Upper lobe of right lung (tissue), 1 donor: ENCODE measurements at places on chromosomes 13 and 19.
A peak's percentile ranks its signal among the peaks of the same experiment; 100 is the strongest.

GRCh38 chr13:92739306-92739818 lies 487.2 kb upstream of the GPC6 start:
- no peak overlapping the region for H3K27ac ChIP-seq
- H3K4me1 ChIP-seq, result no peaks in the 10 kb centered on the region
- no peak for DNase-seq
- no peaks in the 10 kb centered on the region for H3K27me3 ChIP-seq
- no peak overlapping the region for H3K4me3 ChIP-seq
- H3K36me3 ChIP-seq, result no peaks in the 10 kb centered on the region

DNA sequence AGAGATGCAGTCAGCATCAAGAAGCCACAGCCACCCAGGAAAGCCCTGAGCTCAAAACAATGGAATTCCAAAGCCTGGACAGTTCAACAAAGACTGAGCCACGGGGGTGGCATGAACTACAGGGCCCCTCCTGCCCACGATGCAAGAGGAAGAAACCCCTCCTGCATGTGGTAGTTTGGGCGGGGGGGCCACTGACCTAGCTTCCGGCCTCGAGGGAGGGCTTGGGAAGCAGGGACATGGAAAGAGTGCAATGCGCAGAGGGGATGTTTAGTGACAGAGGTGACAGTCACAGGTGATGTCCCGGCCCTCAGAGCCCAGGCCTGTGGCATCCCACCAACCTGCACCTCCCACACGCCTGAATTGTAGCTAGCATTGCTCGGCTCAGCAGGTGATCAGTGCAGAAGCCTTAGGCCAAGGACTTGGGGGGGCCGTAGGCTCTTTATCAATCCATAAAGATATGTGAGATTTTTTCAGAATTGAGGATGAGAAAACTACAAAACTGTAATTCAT lies 318.8 kb downstream of the TEX29 start:
- H3K27me3 ChIP-seq, result no peaks in the 10 kb centered on the region
- no peak for DNase-seq
- H3K36me3 ChIP-seq, result no peaks in the 10 kb centered on the region
- no peaks in the 10 kb centered on the region for H3K4me1 ChIP-seq
- H3K4me3 ChIP-seq, result no peak overlapping the region

- no peaks in the 10 kb centered on the region for H3K27me3 ChIP-seq
- no peak overlapping the region for H3K4me3 ChIP-seq
- no peaks in the 10 kb centered on the region for H3K36me3 ChIP-seq
- no peak overlapping the region for H3K27ac ChIP-seq
- no peak for DNase-seq
These were observed 159.8 kb downstream of the IRS2 start for GRCh38 chr13:109626386-109627171.

DNA sequence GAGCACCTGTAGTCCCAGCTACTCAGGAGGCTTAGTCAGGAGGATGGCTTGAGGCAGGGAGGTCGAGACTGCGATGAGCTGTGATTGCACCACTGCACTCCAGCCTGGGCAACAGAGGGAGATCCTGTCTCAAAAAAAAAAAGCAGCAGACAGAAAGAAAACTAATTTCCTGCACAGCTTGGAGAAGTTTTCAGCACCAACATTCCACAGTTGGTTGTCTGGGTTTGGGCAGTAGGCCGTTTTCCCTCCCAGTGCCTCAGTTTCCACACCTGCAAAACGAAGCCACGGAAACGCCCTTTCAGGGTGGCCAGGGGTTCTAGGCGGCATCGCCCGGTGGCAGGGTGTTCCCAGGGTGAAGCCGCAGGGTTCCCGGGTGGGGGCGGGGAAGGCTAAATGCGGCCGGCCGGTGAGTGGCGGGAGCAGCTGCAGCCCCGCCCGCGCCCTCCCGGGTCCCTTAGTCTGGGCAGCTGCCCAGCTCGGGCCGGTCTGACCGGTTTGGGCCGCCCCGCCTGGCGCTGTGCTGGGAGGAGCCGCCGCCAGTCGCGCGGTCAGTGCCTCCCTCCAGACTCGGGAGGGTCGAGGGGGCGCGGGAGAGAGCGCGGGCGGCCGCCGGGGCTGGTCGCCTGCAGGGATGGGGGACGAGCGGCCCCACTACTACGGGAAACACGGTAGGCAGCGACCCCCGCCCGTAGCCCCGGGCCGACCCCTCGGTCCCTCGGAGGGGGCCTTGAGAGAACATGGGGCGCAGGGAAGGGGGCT lies at the start of gene SLC44A2:
TSS of gene SLC44A2 (plus strand) at position 551 of the 759 bp plus-strand sequence. CDS start at position 632, 81 bp downstream.
- peaks cover 9% of the 10 kb centered on the region for H3K4me1 ChIP-seq
- H3K27me3 ChIP-seq, result no peaks in the 10 kb centered on the region
- peak within 1 kb of the TSS; percentile 71 for H3K4me3 ChIP-seq

GRCh38 chr19:40235238-40236025 lies 8.9 kb upstream of the CCNP start:
- H3K27me3 ChIP-seq, result no peaks in the 10 kb centered on the region
- peaks cover 9% of the 10 kb centered on the region for H3K4me1 ChIP-seq
- H3K36me3 ChIP-seq, result peaks cover 72% of the 10 kb centered on the region

DNA sequence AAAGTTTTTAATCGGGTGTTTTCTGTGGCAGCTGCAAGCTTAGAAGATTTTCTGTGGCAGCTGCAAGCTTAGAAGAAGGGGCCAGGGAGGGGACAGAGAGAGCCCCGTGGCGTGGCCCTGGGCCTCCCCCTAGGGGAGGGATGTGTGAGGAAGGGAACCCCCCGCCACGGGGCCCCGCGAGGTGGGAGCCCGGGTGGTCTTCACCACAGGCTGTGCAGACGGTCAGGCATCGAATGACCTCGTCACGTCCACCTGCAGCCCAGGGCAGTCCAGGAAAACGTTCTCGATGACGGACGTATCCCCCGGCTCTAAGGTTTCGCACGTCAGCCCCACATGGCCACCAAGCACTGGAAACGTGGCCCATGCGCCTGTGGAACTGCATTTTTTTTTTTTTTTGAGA lies 8.6 kb downstream of the POLR2E start:
- DNase-seq, result no peak
- no peak overlapping the region for H3K27ac ChIP-seq
- peaks cover 82% of the 10 kb centered on the region for H3K36me3 ChIP-seq
- no peaks in the 10 kb centered on the region for H3K27me3 ChIP-seq

- no peaks in the 10 kb centered on the region for H3K4me1 ChIP-seq
- no peak overlapping the region for H3K27ac ChIP-seq
- DNase-seq, result no peak
- no peaks in the 10 kb centered on the region for H3K27me3 ChIP-seq
- H3K4me3 ChIP-seq, result no peak overlapping the region
These were observed 40.8 kb upstream of the RFXAP start for GRCh38 chr13:36778083-36778671.

- no peak for DNase-seq
- H3K4me3 ChIP-seq, result no peak overlapping the region
These were observed 1832.8 kb upstream of the MIR17HG start for GRCh38 chr13:89514534-89515312.

DNA sequence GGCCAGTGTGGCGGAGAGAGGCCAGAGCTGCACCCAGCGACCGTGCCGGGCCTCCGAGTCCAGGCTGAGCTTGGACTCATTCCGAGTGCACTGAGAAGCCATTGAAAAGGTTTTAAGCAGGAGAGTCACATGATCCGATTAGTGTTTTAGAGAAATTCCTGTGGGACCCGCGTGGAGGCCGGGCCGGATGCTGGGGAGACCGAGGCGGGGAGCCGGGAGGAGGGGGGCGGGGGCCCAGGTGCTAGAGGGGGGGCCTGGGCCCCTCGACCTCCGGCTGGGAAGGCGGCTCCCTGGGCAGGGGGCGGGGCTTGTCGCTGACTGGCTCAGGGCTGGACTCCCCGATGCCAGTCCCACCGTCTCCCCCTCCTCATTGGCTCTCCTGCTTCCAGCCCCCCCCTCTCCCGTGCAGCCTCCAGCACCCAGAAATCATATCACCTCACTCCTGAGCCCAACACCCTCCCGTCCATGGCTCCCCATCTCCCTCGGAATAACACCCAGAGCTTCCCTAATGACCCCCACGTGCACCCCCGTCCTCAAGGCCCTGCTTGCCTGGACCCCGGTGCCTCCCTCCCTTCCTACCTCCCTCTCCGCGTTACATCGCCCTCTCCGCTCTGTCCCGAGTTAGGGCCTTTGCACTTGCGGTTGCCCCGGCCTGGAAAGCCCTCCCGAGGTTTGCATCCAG lies 5.2 kb upstream of the ZNF579 start:
- peak overlapping the region; percentile 55 for H3K27ac ChIP-seq

DNA sequence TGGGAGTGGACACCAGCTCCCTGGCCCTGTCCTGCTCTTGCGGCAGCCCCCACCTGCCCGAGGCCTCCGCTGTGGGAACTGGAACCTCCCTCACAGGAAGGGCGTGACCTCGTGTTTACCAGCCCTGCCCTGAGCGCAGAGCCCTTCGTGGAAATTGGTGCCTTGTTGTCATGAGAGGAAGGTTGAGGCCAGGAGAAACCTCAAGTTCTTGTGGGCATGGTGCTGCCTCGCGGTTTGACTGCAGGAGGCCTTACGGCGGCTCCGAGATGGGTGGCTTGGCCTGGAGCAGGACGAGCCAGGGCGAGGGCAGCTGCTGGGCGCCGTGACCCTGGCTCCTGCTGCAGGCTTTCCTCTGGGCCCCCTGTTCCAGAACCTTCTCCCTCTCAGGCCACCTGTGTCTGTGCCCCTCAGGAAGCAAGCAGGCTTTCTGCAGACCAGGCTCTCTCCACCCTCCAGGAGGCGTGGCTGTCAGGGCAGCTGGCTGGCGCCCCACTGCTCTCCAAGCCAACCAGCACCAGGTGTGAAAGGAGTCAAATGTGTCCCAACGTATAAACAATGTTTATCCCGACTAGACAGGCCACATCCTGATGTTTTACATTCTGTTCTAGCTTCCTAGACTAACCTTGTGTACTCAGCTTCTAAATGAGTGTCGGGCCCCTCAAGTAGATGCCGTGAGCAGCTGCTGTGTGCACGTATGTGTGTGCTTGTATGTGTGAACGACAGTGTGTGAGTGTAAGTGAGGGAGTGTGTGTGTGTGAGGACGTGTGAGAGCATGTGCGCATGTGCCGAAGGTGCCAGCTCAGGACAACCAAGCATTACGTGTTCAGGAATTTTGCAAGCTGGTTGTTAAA lies 10.4 kb upstream of the RASA3 start:
- H3K36me3 ChIP-seq, result no peaks in the 10 kb centered on the region
- H3K27me3 ChIP-seq, result no peaks in the 10 kb centered on the region
- H3K4me1 ChIP-seq, result peaks cover 13% of the 10 kb centered on the region
- peak overlapping the region; percentile 30 for H3K27ac ChIP-seq
- DNase-seq, result peak; percentile 77

DNA sequence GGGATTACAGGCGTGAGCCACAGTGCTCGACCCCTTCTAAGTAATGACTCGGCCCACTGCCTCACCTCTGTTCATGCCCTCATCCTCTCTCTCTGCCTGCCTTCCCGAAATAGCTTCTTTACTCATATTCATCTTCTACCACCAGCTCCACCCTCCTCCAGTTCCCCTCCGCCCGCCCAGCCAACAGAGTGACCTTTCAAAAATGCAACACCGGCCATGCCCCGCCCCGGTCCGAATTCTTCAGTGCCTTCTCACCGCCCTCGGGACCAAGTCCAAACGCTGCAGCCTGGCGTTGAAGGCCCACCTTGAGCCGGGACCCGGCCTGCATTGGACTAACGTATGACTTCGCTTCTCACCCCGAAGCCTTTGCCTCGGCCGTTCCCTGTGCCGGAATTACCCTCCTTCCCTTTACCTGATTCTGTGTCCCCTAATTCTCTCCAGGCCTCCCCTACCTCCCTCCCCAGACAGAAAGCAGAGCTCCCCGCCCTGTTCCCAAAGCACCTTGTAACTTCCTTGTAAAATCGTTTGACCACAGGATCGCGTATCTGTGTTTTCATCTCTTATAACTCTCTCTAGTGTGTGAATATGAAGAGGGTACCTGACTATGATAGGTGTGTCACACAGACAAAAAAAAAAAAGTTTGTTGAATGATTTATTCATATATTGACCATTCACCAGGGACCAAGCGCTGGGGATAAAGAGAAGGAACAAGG lies 8.1 kb upstream of the MUC16 start:
- DNase-seq, result no peak
- no peaks in the 10 kb centered on the region for H3K36me3 ChIP-seq
- H3K27me3 ChIP-seq, result no peaks in the 10 kb centered on the region
- H3K27ac ChIP-seq, result no peak overlapping the region
- no peaks in the 10 kb centered on the region for H3K4me1 ChIP-seq

GRCh38 chr13:97742084-97742483 lies 211.4 kb upstream of the IPO5 start:
- H3K36me3 ChIP-seq, result no peaks in the 10 kb centered on the region
- H3K4me3 ChIP-seq, result no peak overlapping the region
- H3K4me1 ChIP-seq, result no peaks in the 10 kb centered on the region
- no peak overlapping the region for H3K27ac ChIP-seq

- H3K27ac ChIP-seq, result no peak overlapping the region
- H3K36me3 ChIP-seq, result no peaks in the 10 kb centered on the region
- no peaks in the 10 kb centered on the region for H3K27me3 ChIP-seq
- no peak overlapping the region for H3K4me3 ChIP-seq
- peaks cover 17% of the 10 kb centered on the region for H3K4me1 ChIP-seq
These were observed 170.9 kb downstream of the LACC1 start for GRCh38 chr13:44050450-44051063.

DNA sequence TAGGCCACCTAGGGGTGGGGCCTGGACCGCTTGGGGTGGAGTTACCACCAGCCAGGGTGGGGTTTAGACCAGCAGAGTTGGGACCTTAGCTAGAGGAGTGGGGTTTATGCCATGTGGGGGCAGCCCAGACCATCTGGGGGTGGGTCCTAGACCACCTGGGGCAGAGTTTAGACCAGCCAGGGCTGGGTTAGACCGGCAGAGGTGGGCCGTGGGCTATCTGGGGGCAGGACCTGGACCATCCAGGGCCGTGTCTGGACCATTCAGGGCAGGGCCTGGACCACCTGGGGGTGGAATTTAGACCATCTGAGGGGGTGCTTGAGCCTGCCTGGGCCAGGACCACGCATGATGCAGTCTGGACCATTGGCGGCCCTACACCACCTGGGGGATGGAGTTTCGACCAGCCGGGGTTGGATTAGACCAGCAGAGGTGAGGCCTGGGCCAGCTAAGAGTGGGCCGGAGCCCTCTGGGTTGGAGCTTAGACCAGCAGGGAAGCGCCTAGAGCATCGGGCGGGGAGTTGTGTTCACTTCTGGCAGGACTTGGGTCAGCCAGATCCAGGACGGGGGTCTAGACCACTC lies 10.0 kb upstream of the CACNG6 start:
- H3K27ac ChIP-seq, result no peak overlapping the region
- peaks cover 53% of the 10 kb centered on the region for H3K27me3 ChIP-seq
- no peak for DNase-seq
- peaks cover 13% of the 10 kb centered on the region for H3K4me1 ChIP-seq
- no peak overlapping the region for H3K4me3 ChIP-seq
